ENCODE measurements at places on chromosomes 7 and 10. TPM values are rescaled to one million over a fixed set of nuclear protein-coding genes. Genes with fewer than 3 reads are reported as not detected.

The ZSCAN21 gene
- total RNA-seq: 11.2 TPM

The TSPAN33 gene
- 0.19 TPM for total RNA-seq

The ARMH3 gene
- 9.4 TPM for total RNA-seq

The AKAP9 gene
- total RNA-seq: 50.0 TPM

The IGFBP3 gene
- 4.8 TPM for total RNA-seq
